NCI-H2081 (cell line): ENCODE measurements at places on chromosomes 12 and 14.
A peak's percentile ranks its signal among the peaks of the same experiment; 100 is the strongest.

DNA sequence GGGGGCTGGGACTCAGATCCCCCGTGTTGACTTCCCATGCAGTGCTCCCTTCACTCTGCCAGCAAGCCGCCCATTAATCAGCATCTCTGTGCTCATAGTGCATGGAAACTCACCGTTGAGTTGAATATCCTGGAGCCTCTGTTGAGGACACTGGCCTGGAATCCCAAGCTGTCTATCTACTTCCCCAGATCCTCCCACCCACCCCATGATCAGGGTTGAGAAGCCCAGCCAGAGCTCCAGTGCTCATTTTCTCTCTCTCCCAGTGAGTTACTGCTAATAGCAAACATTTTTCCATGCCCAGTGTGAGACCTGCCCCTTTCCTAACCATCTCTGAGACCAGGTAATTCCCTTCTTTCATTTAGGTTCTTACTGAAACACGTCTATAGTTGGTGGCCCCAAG lies 88.2 kb downstream of the SLC24A4 start:
- DNase-seq, result no peak

- no peak for DNase-seq
Observed at GRCh38 chr14:29918981-29919380, 8.7 kb downstream of the PRKD1 start.

- peak; percentile 24 for DNase-seq
Observed at GRCh38 chr12:53190108-53190729, 9.5 kb upstream of the CSAD start.

DNA sequence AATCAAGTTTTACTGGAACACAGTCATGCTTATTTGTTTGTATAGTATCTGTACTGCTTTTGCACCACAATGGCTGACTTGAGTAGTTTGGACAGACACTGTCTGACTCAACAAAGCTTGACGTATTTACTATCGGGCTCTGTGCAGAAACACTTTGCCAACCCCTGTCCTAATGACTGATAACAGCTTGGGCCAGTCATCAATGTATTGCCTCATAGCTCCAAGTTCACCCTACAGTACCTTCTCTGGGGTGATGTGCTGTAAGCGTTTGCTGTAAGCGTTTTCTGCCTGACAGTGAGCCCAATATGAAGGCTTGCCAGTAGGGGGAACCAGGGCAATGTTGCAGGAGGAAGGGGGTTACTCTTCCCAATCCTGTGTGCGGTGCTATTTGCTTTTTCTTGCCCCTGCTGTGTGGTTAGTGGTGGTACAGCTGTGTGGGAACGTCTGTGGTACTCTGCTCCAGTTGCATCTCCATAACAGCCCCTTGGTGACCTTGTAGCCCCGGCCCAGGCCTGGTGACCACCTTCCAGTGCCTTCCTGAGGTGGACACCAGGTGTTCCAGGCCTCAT lies 5.4 kb upstream of the CCDC177 start:
- peak; percentile 68 for DNase-seq

GRCh38 chr12:18250313-18250916 lies 10.9 kb upstream of the PIK3C2G start:
- DNase-seq, result peak; percentile 66

GRCh38 chr12:119692997-119693396 lies 25.1 kb downstream of the PRKAB1 start:
- peak; percentile 29 for DNase-seq

- no peak for DNase-seq
Observed at GRCh38 chr14:89828471-89829165, 125.9 kb downstream of the EFCAB11 start.

- no peak for DNase-seq
Observed at GRCh38 chr14:104105071-104105821, 19.7 kb downstream of the ASPG start.
